NCI-H226 (cell line): ENCODE measurements at places on chromosomes 1 and 21.

DNA sequence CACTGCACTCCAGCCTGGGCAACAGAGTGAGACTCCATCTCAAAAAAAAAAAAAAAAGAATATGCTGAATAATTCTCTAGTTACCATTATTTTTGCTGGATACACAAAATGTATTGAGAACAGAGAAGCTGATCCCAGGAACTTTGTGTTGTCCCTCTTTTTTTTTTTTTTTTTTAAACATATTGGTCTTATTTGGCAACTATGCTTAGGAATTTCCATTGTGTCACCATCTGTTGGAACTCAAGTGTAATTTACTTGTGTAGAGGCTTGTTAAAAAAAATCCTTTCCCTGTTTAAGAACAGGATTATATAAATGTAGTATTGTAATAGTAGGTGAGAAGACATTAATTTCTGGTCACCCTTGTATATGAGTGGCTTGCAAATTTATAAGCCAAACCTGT, 28.6 kb downstream of the CAMSAP2 start:
- no peak for DNase-seq

DNA sequence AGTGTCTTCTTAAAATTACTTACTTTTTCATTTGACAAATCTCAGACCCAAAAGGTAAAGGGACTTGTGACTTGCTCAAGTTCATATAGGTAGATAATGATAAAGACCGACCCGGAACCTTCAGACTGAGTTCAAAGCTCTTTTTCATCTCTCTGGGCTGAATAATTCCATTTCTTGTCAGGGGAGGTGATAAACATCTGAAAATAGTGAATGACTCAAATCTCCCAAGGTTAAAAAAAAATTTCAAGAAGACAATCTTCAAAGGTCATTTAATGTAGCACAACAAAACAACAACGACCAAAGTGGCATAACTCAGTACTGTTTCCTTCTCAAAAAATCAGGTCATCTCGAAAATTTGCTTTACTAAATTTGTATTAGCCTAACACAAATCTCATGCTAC, 20.6 kb downstream of the LUZP1 start:
- no peak for DNase-seq

DNA sequence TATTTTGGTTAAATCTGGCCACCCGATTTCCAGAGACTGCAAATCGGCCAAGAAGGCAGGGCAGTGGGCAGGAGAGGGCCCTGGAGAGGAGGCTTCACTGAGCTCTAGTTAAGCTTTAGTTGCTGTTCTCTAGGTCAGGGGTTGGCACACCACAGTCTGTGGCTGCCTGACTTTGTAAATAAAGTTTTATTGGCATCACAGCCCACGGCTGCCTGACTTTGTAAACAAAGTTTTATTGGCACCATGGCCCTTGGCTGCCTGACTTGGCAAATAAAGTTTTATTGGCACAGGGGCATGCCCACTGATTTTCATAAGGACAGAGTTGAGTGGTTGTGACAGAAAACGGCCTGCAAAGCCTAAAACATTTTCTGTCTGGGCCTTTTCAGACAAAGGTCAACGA, 19.7 kb downstream of the AJAP1 start:
- no peak for DNase-seq

DNA sequence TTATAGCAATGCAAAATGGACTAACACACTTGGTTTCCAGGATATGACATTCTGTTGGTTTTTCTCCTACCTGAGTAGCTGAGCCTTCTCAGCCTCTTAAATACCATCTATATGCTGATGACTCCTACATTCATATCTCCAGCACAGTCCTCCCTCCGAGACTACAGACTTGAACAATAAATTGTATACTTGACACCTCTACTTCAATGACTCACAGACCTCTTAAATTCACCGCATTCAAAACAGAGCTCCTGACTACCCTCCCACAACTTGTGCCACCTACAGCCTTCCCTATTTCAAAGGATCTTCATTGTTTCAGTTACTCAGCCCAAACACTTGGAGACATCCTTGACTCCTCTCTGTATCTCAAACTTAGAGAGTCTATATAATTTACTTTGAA, 66.8 kb upstream of the ASB17 start:
- DNase-seq, result no peak

DNA sequence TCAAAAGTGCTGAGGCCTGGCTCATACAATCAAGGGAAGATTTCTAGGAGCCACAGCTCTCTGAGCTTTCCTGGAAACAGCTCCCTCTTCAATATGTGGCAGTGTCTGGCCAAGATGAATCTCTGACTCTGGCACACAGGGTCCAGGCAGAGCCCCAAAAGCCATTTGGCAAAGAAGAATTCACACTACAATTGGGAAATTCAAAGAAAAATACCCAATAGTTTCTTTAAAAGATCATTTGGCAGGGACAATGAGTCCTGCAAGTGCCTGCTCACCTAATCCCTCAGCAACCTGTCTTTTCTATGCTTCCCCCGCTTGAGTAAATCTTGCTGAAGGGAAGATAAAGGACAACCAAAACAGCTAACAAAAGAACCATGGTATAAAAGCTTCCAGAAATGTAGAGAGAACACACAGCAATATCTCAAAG, 124.6 kb downstream of the TGFBR3 start:
- DNase-seq, result no peak

- peak; percentile 69 for DNase-seq
Observed at GRCh38 chr1:31815752-31816500, at the start of gene SPOCD1. TSS of gene SPOCD1 (minus strand) at chr1:31816022. CDS start at chr1:31815333, 689 bp downstream.

GRCh38 chr1:76769911-76770310, 97.4 kb upstream of the ST6GALNAC5 start:
- DNase-seq, result no peak

DNA sequence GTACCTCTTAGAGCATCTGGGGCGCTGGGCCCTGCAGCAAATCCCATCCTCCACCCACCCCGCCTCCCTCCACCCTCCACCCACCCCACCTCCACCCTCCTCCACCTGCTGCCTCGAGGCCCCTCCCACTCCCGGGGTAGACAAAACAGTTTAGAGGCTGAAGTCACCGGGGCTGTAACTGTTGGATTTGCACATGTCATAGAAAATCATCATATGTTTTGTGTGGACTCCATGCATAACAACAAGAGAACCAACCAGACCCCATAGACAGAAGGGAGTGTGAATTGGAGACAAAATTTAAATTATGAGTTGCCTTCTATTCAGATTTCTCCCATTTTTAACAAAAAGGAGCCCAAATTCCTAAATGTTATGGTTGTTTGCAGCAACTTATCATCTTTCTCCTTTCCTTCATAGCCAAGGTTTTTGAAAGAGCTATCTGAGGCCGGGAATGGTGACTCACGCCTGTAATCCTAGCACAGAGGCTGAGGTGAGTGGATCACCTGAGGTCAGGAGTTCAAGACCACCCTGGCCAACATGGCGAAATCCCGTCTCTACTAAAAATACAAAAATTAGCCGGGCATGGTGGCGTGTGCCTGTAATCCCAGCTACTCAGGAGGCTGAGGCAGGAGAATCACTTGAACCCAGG, 28.2 kb upstream of the LGALS8 start:
- DNase-seq, result no peak

DNA sequence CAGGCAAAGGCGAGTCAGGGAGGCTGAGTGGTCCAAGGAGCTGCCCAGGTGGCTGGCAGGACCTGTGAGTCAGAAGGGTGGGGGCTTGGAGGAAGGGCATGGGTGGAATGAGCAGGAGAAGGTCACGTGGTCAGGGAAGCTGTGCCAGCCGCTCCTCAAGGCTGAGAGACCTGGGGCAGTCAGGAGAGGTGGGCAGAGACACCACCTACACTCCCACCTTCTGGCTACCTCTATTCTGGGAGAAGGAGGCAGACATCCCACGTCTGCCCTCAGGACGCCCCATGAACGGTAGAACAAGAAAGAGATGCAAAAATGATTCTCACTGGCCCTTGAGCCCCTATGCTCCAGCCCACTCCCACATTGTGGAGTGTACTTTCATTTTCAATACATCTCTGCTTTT, 151.8 kb upstream of the RAB4A start:
- no peak for DNase-seq

GRCh38 chr1:100361511-100362089, 9.3 kb downstream of the CDC14A start:
- DNase-seq, result no peak

- no peak for DNase-seq
Observed at GRCh38 chr1:171718848-171719247, 23.0 kb downstream of the VAMP4 start.
